ENCODE measurements at places on chromosomes 5 and 9. TPM values are rescaled to one million over a fixed set of nuclear protein-coding genes. Genes with fewer than 3 reads are reported as not detected.

- DNase-seq, result no peak
Observed at GRCh38 chr5:109199289-109199688, 210.5 kb downstream of the PJA2 start.

- no peak for DNase-seq
Observed at GRCh38 chr5:109354761-109355160, 55.0 kb downstream of the PJA2 start.

GRCh38 chr5:146947181-146947941 is 68.8 kb upstream of the PPP2R2B start:
- DNase-seq, result no peak

GRCh38 chr5:115816226-115817081 is at the start of gene CDO1:
Gene CDO1, minus strand, starts transcription at chr5:115816659. Its CDS starts 262 bp downstream, at chr5:115816397.
- peak; percentile 30 for DNase-seq

DNA sequence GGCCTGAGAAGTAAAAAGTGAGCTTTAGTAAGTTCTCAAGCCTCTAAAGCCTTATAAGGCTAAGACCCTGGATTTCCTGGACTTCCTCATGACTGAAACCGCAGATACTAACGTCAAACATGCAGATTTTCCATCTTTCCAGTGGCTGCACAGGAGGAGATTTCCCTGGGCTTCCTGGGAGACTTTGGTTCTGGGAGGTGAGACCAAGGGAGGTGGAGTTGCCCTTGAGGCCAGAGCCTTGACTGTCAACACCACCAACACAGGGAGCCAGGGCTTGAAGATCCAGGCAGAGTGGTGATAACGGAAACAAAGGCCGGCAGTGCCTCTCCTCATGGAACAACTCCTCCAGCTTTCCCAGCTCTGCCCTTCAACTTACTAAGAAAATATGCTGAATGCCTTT is 144.7 kb upstream of the LRRTM2 start:
- no peak for DNase-seq

DNA sequence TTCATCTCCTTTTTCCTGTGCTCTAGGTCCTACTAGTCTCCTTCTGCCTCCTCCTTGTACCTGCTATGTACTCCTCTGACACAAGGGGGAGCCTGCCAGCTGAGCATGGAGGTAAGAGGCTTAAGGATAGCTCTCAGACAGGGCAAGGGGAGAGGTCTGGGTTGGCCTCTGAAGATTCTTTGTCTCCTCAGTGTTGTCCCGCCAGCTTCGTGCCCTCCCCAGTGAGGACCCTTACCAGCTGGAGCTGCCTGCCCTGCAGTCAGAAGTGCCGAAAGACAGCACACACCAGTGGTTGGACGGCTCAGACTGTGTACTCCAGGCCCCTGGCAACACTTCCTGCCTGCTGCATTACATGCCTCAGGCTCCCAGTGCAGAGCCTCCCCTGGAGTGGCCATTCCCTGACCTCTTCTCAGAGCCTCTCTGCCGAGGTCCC is 3.8 kb downstream of the CREB3 start:
- peak; percentile 68 for DNase-seq

The RMND5B gene
- total RNA-seq, result 43.7 TPM

All from mucosa of gallbladder (tissue), 1 donor.